Activated T-helper 1 cell treated with anti-CD3 and anti-CD28 coated beads, Interleukin-12 subunit alpha, Interleukin-12 subunit beta, Interleukin-2, Interleukin-4 antibody, amounts not matched to agents 30 ng/mL and 10 ng/mL and 1 ng/mL, durations not matched to agents 14 hours and 24 hours and 36 hours (primary cell): ENCODE measurements at places on chromosomes 7 and 10. TPM values are rescaled to one million over a fixed set of nuclear protein-coding genes. Genes with fewer than 3 reads are reported as not detected.

RTKN2 gene
- total RNA-seq = 3.0 and 3.7 TPM in 2 replicates

- H3K36me3 ChIP-seq = no peaks in the 10 kb centered on the region
- peaks cover 33% of the 10 kb centered on the region for H3K4me1 ChIP-seq
- H3K4me3 ChIP-seq = peak overlapping the region; percentile 39
- H3K27ac ChIP-seq = no peak overlapping the region
Measured at GRCh38 chr10:97852277-97852676, 2.6 kb downstream of the GOLGA7B start.

GRCh38 chr10:86944471-86944870, 12.9 kb downstream of the MMRN2 start:
- DNase-seq = no peak
- no peak overlapping the region for H3K4me3 ChIP-seq
- H3K36me3 ChIP-seq = no peaks in the 10 kb centered on the region
- H3K4me1 ChIP-seq = peaks cover 14% of the 10 kb centered on the region
- peaks cover 4% of the 10 kb centered on the region for H3K27me3 ChIP-seq

GRCh38 chr7:135151132-135151531, 3.3 kb downstream of the TMEM140 start:
- peak overlapping the region; percentile 16 for H3K4me3 ChIP-seq
- peaks cover 73% of the 10 kb centered on the region for H3K4me1 ChIP-seq
- no peak for DNase-seq
- H3K27me3 ChIP-seq = no peaks in the 10 kb centered on the region
- peak overlapping the region; percentile 0 for H3K27ac ChIP-seq
- H3K36me3 ChIP-seq = peaks cover 46% of the 10 kb centered on the region
